ENCODE measurements at places on chromosomes 1 and 21.
A peak's percentile ranks its signal among the peaks of the same experiment; 100 is the strongest.

- DNase-seq: no peak
Observed at GRCh38 chr1:214403431-214403830, 122.5 kb downstream of the SMYD2 start.

DNA sequence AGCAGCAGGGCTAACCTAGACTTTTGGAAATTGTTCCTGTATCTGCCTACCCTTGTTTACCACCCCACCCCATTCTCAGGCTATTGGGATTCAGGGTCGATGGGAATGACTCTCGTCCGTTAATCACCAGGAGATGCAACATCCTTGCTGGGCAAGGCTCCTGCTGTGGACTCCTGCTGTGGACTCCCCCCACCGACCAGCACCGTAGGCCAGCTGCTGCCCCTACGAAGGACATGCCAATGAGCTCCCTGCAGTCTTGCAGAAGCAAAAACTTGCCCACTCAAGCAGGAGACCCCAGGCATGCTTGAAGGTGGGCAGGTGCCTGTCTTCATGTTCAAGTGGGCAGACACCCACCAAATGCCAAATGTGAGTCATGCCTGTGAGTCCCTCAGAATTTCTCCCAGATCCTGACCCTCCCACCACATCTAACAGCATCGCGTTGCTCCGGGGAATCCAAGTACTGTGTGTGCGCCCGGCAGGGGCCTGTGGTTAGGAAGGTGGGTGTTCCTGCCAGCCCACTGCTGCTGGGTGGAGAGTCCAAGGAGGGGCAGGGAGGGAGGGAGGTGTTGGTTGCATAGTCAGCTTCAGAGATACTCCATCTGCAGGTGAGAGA lies 41.7 kb upstream of the SOX13 start:
- no peak for DNase-seq

- no peak for DNase-seq
Observed at GRCh38 chr1:84780000-84780716, 89.9 kb upstream of the SSX2IP start.

DNA sequence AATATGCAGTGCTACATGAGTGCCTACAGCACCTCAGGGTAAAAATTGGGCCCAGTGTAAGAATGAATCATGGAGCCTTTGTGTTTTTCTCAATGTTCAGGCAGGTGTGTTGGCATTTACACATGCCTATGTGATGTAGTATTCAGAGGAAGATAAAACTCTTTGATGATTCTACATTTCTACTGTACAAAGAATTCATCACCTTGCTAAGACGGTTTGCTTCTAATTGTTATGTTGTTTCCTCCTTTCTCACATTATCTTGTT lies 867.3 kb downstream of the TTLL7 start:
- no peak for DNase-seq

DNA sequence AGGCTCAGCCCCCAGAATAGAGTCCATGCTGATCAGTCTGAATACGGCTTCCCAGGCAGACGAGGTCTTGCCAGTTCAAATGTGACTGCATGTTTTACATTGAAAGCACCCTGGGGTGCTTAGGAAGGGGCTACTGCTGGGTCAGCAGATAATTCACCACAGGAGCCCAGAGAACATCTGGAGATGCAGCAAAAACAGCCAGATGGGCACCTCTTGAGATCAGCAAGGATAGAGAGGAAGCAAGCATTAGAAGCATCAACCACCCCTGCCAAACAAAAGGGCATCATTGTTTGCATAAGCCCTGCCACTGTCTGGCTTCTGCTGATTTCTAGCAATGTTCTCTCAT lies 403.1 kb downstream of the RRAGC start:
- DNase-seq: no peak

- DNase-seq: no peak
Observed at GRCh38 chr1:206918076-206918475, 3.7 kb downstream of the FCMR start.

DNA sequence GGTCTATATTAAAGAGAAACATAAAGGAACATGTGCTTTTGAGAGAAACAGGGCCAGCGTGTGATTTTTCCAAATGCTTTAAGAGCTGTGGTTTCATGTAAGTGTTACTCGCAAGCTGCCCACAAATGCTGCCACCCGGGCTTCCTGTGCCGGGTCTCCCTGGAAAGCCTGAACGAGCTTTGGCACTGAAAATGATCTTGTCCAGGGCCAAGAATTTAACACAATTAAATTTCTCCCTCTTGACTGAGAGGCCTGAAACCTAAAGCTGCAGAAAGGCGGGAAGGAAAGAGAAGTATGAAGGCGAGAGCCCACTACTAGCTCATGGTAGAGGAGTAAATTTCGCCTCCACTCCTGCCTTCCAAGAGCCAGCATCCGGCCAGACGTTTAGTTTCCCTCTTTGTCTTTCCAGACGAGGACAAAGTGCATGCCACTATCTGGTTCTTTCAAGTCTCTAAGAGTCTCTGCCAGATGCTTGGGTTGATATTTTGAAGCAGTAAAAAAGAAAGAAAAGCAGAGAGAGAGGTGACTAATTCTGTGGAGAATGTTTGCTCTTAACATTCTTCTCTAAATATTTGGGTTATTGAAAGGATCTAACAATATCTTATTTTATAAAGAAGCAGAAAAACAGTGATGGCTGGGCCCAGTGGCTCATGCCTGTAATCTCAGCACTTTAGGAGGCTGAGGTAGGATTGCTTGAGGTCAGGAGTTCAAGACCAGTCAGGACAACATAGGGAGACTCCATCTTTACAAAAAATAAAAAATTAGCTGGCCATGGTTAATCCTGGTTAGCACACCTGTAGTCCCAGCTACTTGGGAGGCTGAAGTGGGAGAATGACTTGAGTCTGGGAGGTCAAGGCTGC lies 100.0 kb upstream of the HNRNPU start:
- DNase-seq: peak; percentile 59

DNA sequence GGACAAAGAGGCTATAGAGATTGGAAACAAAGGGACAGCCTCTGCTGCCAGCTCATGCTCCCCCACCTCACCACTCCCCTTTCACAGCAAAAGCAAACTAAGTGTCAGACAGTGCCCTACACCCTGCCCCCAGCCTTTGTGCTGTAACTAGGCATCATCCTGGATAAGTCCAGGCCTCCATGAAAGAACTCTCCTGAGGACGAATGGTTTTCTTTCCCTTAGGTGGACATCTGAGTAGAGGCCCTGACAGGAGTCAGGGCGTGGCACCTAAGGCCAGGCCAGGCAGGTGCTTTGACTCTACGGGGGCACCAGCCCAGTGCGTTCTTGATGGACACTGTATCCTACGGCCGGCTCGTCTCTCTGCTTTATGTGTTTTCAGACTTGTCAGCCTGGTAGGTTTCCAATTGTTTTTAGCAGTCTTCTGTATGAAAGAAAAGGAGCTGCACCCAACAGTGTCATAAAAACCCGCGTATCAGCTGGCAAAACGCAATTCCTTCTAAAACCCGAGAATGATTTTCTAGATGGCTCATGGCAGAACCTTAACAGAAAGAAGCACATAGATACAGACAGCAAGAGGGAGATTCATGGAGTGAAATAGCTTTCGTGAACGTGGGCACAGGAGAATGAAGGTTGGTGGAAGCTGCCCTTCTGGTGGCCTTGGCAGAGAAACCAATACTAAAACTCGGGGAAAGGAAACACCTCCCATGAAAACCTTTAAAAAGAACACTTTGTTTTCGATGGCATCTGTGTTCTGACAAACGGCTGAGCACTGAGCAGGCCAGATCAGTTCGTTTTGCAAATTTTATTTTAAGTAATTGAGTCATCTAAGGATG lies 51.7 kb upstream of the AJAP1 start:
- no peak for DNase-seq

GRCh38 chr1:2050461-2050792 lies 216 bp downstream of the PRKCZ start:
- DNase-seq: no peak

GRCh38 chr21:29184037-29184436 lies 53.6 kb downstream of the MAP3K7CL start:
- no peak for DNase-seq

DNA sequence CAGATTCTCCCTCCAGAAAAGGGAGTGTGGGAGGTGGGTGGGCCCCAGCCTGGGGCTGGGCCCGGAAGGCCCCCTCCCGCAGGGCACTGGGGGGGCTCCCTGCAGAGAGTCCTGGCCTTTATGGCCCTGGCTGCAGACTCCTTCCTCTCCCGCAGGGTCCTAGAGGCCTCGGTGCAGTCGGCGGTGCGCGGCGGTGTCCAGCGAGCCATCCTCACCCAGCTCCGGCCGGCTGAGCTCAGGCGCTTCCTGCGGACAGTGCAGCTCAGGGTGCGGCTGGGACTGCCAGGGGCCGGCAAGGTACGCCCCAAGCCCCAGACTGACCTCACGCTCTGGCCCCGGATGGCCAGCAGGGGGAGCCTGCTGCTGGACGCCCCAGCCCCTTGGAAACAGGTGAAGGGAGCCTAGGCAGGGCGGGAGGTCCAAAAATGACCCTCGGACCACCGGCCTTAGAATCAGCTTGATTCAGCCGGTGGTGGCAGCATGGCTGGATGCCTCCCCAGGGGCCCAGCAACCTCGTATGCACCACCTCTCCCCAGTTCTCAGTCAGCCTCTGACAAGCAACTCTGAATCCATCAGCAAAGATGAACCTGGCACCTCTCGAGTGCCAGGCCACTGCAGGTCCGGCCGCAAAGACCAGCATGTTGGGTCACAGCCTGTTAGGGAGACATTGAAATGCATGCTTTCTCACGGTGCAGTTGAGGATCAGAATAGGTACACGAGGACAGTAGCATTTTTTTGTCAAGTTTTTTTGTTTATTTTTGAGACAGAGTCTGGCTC lies 20.6 kb downstream of the MTHFR start:
- DNase-seq: peak; percentile 71

GRCh38 chr1:186566140-186566855 lies 105.4 kb upstream of the PDC start:
- peak; percentile 15 for DNase-seq

- DNase-seq: peak; percentile 53
Observed at GRCh38 chr1:67586596-67586995, 98.4 kb upstream of the GADD45A start.

DNA sequence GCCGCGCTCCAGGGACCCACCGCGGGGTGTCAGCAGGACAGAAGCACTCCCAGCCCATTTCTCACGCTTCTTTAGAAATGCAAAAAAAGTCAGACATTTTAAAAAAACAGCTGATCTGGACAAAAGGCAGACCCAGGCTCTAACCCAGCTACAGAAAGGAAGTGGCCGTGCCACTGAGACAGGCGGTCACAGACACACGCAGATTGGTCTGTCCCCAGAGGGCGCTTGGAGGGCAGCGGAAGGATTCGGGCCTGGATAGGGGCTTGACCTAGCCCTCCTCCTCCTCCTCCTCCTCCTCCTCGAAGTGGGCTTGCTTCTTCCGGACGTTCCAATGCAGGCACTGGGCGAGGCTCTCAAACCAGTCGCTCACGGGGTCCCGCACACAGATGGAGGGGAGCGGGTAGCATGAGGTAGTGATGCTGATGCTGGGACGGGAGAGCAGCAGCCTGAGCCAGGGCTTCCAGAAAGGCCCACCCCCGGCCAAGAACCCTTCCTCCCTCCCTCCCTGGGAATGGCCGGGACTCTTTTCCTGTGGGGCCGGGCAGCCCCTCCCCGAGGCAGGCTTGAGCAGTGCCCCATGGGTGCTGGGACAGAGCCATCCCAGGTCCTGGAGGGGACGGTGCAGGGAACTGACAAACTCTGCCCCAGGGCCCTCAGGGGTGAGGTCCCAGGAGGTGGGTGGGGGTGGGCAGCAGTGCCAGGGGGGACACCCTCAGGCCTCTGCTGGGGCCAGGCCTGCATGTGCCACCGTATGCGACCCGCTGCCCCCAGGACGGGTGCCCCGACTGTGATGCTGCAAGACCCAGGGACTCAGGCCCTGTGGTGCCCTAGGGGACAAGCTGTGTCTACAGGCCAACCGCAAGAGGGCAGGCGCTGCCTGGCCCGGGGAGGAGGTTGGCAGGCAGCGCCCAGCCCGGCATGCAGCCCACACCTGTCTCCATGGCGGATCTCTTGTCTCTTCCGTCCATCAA lies 25.3 kb downstream of the NADK start:
- no peak for DNase-seq

DNA sequence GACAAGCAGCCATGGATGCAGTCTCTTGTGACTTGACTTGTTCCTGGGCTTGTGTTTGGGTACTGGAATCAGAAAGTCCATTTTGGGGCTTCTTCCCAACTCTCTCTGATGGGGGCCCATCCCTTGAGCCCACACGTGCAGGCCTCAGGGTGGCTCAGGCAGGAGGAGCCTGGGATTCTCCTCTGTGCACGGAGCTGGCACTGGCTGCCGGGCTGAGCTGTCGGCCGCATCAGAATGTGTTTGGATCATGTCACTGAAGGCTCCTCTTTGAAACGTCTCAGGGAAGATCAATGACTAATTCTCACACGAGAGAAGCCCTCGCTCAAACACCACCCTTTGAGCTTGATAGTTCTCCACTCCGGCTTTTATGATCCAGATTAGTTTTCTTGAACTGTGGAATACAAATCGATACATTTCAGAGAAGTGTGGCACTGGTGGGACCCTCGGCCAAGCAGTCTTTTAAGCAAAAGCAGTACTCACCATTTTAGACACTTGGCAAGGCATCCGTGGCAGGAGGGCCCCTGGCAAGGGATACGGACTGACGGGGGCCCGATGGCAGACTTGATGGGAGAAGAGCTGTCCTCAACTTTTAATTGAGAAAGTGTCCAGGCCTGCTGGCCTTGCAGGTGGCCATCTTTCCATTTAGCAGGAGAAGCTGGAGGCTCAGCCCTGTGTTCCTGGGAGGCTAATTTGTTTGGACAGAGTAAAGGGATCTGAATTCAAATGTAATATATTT lies 220.7 kb upstream of the C1orf174 start:
- no peak for DNase-seq

DNA sequence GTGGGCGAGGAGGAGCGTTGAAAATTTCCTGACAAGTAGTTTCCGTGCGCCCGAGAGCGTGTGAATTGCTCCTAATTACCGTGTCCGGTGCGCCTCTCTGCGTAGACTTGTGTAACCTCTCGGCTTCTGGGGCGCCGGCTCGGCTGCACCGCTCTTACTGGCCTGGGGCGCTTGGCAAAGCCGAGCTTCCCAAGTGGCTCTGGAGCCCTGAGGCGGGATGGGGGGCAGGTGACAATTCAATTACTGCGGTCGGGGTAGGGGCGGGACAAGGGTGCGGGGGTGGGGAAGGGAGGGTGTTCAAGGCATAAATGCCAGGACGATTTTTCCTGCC lies 392 bp upstream of the DMRTA2 start:
- DNase-seq: peak; percentile 30

- peak; percentile 1 for DNase-seq
Observed at GRCh38 chr1:70043804-70044203, 161.6 kb downstream of the LRRC40 start.

- DNase-seq: no peak
Observed at GRCh38 chr1:27545876-27546275, 55.9 kb upstream of the WASF2 start.

GRCh38 chr21:24014381-24014780 lies 1592.9 kb downstream of the MRPL39 start:
- DNase-seq: no peak

GRCh38 chr1:66284746-66285145 lies 249.2 kb upstream of the SGIP1 start:
- DNase-seq: no peak

DNA sequence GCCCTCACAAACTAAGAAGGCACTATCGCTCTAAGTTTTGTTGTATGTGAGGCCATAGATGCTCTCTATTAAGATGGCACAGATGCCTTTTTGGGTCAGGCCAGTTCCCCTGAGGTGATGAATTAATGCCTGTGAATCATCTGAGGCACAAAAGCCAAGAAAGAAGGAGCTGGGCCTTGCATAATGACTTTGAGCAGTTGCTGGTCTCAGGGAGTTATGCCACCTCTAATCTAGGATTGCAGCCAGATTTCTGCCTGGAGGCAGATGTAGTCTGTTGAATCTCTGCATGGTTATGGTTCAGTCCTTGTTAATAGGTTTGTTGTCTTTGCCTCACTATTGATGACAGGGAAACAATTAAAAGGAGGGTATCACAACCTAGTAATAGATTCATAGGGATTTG lies 168.1 kb upstream of the CHRM3 start:
- no peak for DNase-seq
